Fibroblast of lung (primary cell): ENCODE measurements at places on chromosomes 12 and 14. TPM values are rescaled to one million over a fixed set of nuclear protein-coding genes. Genes with fewer than 3 reads are reported as not detected.

GRCh38 chr12:31235868-31236395, 90.0 kb downstream of the SINHCAF start:
- no peak for DNase-seq

- no peak for DNase-seq
These were observed 4.2 kb upstream of the HRK start for GRCh38 chr12:116885491-116885890.

- DNase-seq: peak; percentile 34
These were observed 1.6 kb downstream of the LTB4R start for GRCh38 chr14:24312736-24313507.

DNA sequence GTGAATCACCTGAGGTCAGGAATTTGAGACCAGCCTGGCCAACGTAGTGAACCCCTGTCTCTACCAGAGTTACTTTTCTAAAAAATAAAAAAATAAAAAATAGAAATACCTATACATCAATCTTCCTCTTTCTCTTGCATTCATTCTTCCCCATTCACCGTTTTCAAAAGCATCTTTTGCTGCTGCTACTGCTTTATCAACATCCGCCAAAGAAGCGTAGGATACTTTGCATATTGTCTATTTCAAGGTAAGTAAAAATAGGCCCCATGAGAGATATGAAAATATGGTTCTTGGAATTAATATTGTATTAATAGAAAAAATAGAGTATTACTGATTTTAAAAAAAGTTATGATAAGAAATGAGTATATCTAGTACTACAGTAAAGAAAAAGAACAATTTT, 32.3 kb downstream of the ALDH1L2 start:
- DNase-seq: no peak

DNA sequence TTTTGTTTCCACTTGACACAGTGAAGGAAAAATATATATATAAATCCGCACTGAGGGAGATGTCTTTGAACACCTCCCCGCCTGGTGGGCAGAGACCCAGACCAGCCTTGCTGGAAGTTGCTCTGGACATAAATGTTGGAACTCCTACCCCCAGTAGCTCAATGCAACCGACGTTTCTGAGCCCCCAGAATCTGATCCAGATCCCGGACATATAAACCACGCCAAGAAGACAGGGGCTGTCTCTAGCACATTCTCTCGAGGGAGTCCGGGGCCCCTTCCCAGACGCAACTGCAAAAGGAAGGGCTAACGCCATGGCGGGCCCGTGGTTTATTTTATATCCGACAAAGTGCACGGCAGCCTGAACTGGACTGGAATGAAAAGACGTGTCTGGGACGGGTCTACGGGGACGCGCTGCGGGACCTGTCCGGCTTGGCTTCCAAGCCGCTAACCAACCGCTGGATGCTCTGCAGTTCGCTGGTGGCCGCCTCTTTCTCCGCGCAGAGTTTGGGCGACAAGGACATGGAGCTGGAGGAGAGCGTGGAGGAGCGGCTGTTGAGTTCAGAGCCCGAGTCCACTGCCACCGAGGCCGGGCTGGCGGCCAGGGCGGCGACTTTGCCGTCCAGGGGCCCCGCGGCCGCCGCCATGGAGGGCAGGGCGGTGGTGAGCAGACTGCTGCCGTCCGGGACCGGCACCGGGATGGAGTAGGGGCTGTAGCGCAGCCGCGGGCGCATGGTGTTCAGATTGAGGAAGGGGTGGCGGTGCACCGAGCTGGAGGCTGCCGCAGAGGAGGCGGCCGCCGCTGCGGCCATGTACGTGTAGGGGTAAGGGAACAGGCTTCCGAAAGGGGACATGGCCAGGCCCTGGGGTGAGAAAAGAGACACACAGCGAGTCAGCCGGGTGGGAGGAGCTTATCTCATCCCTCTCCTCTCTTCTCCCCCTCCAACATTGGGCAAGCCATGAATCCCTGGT, 12.2 kb downstream of the TBX3 start:
- no peak for DNase-seq

DNA sequence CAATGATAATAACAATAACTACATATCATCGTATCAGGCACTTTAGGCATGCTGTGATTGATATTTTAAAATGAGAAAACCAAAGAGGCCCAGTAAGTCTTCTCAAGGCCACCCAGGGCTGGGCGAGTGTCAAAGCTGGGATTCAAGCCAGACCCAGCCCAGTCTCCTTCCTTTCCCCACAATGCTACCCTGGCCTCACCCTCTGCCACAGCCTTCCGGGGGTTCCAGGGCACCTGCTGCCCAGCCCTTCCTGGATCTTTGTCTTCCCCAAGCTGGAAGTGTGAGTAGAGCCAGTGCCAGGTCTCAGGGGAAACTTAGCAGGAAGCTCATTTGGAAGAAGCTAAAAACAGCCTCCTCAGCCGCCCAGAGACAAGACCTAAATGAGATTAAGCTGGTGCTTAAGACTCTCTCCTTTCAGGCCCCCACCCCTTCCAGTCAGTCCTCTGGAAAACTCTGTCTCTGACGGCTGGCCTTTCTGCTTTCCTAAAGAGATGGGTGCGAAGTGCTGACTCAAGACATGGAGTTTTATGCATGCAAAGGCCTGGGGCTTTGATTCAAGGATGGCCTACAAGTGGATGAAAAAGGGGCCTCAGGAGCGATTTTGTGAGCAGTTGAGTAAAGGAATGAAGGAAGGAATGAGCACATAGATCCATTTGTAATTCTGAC, 184.2 kb downstream of the KCNA5 start:
- no peak for DNase-seq

PLXNC1 gene
- 49.6 and 86.9 TPM in 2 replicates for total RNA-seq

TSPAN9 gene
- 26.7 and 35.2 TPM in 2 replicates for total RNA-seq

DNA sequence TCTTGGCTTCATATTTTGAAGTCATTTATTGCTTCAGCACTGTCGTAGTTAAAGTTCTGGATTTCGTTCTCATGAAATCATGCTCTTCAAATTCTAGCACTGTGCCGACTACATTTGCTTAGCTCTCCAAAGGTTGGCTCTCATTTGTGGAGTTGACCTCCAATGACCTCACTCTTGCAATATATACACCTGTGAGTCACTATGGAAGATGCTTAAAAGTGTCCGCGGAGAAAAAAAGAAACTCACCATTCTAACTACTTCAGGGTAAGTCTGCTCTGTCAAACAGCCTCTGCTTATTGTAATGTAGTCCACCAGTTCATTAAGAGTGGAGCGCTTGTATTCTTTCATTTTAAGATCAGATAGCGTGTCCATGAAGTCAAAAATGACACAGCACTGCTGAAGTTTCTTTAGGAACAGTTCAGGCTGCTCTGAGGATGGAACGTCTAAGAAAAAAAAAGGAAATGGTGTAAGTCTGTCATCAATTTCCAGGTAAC, 89.7 kb downstream of the PPP2R5E start:
- peak; percentile 61 for DNase-seq

DNA sequence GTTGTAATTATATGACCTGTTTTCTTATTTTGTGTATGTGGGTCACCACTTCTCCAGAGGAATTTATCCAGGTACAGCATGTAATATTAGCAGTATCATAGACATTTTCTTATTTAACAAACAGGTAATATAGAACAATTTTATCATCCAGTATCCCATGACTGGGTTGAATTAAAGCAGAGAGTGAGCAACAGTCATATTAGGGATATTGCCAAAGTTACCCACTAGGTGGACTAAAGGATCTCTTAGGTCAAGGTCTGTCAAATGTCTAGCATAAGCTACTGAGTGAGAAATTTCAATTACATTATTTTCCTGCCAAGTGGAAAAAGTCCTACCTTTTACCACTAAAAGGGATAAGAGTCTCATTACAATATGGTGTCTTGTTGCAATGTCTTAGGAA, 62.1 kb upstream of the TRIM9 start:
- peak; percentile 38 for DNase-seq

- no peak for DNase-seq
These were observed 24.1 kb upstream of the CNTN1 start for GRCh38 chr12:40668099-40668529.

DNA sequence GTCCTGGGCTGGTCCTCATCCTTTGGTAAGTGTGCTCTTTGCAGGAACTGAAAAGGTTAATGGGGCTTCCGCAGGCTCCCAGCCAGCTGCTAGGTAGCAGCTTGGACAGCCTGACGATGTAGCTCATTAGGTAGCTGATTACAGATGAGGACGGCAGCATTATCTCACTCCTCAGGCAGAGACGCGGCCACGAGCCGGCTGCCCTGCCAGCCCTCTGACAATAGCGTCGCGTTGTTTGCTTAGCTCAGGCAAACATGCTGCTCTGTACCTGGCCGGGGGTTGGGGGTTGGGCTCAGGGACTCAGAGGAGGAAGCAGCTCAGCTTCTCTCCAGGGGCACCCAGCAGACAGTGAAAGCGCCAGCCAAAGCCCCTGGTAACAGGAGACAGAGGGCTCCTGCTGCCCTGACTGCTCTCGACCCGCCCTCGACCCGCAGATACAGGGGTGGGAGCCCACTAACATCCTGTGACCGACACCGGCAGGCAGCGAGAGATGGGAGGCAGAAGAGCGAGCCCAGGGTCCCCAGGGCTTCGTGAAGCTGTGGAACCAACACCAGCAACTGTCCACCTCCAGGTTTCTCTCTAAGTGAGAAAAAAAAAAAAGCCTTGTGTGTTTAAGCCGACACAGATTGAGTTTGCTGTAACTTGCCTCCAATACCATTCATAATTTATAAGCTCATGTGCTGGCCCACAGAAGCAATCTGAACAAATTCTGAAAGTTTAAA, 53.4 kb upstream of the DLK1 start:
- no peak for DNase-seq

- no peak for DNase-seq
These were observed 467.1 kb upstream of the FAR2 start for GRCh38 chr12:28681980-28682379.

GRCh38 chr12:121724925-121725324, 12.4 kb downstream of the TMEM120B start:
- peak; percentile 37 for DNase-seq

GRCh38 chr12:31599053-31599452, 8.1 kb upstream of the DENND5B start:
- DNase-seq: no peak

CMA1 gene
- total RNA-seq: not detected in 2 replicates

GRCh38 chr12:38903596-38903995, 1.8 kb downstream of the CPNE8 start:
- no peak for DNase-seq

- DNase-seq: no peak
These were observed at the start of gene KLRK1 for GRCh38 chr12:10389904-10390303. Gene KLRK1 (minus strand): TSS chr12:10390041. CDS start chr12:10388810, 1,231 bp downstream.

GRCh38 chr14:58946431-58946830, 242.0 kb upstream of the DAAM1 start:
- no peak for DNase-seq

- DNase-seq: no peak
These were observed 24.0 kb upstream of the IRF2BPL start for GRCh38 chr14:77052281-77053044.

GRCh38 chr14:50254248-50254647, 22.9 kb upstream of the SOS2 start:
- no peak for DNase-seq

DNA sequence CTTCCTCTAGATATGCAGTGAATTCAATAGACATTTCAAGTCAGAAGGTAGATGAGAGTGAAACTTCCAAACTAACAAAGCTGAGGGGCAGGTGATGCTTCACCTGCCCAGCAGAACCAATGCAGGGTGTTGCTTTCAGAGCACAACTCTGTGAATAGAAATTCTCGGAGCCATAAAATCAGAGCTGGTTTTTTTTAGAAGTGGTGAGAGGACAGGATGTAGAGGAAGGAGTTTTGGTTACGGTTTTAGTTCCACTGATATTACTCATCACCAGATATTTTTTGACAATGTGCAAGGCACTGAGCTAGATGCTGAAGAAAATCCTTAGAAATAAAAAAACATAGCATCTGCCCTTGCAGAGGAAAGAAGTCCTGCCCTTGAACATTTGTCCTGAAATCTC, 62.2 kb downstream of the BMP4 start:
- peak; percentile 81 for DNase-seq

GRCh38 chr12:26627335-26627734, 205.7 kb downstream of the ITPR2 start:
- DNase-seq: no peak

DNA sequence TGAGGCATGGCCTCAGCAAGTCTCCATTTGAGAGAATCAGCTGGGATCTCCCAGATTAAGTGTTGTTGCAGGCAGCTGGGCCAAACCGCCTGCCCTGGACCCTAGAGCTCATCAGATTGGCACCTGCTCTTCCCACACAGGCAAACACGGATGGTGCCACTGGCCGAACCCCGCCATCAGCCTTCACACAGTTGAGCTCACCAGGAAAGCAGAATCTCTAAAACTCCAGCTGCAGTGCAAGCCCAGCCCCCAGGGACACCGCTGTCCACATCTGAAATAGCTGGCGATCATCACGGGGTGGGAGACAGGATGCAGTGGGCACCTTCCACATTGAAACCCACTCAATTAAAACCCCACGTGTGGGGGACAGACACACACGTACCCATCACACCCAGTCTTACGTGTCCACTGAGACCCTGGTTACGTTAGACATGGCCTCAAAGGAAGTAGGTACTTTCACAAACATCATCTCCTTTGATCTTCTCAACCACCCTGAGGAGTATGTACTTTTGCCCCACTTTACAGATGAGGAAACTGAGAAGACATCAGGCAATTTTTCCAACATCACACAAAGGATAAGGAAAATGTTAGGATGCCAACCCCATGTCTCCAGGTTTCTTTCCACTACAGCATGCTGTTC, 88.8 kb downstream of the SINHCAF start:
- no peak for DNase-seq

NEUROD4 gene
- not detected in 2 replicates for total RNA-seq

DNA sequence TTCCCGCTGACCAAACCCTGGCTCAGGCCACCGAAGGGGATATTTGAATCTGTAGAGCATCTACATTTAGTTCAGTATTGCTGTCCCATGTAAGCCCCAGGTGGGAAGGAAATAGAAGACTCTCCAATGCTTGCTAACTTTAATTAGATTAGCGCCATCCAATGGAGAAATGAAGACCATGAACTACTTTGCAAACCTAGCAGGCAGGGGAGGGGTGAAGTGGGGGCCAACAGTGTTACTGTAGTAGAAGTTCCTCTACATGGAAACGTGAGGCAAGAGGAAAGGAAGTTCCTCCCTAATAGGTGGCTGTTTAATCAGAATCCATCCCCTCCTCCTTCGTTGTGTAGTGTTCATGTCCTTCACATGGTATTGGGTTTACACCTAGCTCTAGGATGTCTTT, 9.3 kb upstream of the DENND5B start:
- no peak for DNase-seq

GRCh38 chr12:7731486-7731885, 15.7 kb downstream of the CLEC4C start:
- DNase-seq: no peak

- DNase-seq: peak; percentile 65
These were observed 256.9 kb downstream of the ATXN7L3B start for GRCh38 chr12:74794522-74794921.

- no peak for DNase-seq
These were observed 36.9 kb downstream of the RHOJ start for GRCh38 chr14:63241096-63241495.

- DNase-seq: peak; percentile 26
These were observed 33.3 kb upstream of the ACTN1 start for GRCh38 chr14:69012256-69012953.

- DNase-seq: no peak
These were observed 461.4 kb downstream of the ZFP36L1 start for GRCh38 chr14:68331426-68331825.

KRT73 gene
- not detected in 2 replicates for total RNA-seq

LHX5 gene
- total RNA-seq: not detected in 2 replicates

GRCh38 chr12:120091371-120092090, 25.0 kb downstream of the RAB35 start:
- no peak for DNase-seq

- DNase-seq: no peak
These were observed 121.8 kb downstream of the BCL11B start for GRCh38 chr14:99150236-99150635.

- DNase-seq: no peak
These were observed 335.1 kb upstream of the OR4E1 start for GRCh38 chr14:22008766-22009165.
